ENCODE measurements at places on chromosomes 2 and 18.

DNA sequence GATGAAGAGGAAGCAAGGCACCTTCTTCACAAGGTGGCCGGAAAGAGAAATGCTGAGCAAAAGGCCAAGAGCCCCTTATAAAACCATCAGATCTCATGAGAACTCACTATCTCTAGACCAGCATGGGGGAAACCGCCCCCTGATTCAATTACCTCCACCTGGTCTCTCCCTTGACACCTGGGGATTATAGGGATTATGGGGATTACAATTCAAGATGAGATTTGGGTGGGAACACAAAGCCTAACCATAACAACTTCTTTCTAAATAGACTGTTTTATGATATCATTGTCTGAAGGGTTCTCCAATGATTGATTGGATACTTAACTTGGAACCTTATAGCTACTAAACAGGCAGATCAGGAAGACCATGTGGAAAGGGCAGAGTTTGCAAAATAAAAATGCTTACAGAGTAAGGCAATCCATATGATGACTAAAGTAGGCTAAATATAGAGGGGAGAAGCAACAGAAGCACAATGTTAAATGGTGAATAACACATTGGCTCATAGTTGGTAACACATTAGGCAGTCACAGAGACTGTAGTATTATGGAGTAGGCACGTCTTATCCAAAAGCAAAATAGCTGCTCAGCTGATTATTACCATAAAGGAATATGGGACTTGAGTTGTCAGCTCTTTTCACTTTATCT is 179.0 kb downstream of the BARD1 start:
- no peak for DNase-seq

DNA sequence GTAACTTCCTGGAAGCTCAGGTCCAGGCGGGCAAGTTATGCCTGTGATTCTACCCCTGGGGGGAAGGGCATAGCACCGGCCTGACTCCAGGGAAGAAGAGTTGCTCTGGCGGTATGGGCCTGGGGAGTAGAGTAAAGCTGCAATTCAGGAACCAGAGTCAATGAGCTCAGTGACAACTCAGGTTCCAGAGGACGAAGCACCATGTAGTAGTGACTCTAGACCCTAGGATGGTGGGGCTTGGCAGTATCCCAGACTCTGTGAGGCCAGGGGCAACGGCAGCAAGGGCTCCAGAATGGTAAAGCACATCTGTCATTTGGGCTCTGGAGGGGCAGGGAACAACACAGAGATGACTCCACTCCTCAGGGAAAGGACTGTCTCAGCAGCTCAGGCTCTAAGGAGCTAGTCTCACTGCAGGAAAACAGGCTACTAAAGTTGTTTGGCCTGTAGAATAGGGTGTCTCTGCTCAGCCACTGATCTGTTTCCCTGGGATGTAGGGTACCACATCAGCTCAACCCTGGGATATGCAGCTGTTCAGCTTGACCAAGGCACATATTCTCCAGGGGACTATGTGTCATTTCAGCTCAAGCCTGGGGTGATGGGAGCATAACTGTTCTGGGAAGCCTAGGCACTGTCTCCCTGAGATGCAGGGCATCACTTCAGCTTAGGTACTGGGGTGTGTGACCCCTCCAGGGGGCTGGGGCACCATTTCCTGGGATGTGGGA is 36.2 kb upstream of the RHOB start:
- DNase-seq = no peak

- DNase-seq = no peak
Observed at GRCh38 chr2:201362396-201362795, 5.3 kb upstream of the FLACC1 start.

DNA sequence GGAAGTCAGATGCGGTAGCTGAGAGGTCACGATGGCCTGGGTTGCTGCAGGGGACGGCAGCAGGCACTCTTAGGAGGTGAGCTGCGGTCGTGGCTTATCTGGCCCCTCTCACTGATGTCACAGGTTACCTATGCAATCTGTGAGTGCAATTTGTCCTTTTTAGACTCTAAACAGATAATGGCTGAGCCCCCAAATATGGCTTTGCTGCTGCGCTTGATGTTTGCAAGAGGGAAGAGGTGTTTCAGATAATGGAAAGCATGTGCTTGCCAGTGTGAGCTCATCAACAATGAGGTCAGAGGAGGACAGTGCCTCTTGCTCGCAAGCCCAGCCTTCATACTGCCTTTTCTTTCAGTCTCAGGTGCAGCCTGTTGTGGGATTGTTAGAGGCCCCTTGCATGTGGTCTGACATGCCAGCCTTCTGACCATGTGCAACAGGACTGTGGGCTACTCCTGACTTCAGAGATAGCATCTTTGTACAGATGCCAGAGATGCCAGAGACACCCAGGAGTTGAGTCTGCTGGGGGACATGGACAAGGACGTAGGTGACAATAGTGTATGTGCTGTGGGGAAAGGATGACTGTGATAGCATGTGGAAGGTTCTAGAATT is 151.3 kb downstream of the TANC1 start:
- no peak for DNase-seq

DNA sequence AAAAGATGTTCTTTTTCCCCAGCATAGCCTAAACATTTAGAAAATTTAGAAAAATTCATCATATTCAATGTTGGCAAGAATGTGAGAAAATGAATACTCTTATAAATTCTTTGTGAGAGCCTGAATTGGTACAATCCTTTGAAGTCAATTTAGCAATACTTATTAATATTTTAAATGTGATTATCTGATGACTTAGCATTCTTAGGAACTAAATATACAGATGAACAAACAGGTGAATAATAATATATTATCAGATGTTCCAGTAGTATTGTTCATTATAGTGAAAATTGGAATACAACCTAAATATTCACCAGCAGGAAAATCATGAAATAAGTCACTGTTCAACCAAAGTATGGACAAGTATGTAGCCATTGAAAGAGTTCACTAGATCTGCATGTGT is 55.5 kb upstream of the MEIS1 start:
- no peak for DNase-seq

Data from hippocampal formation (tissue), 2 donors.